ENCODE measurements at places on chromosomes 2 and 18.

DNA sequence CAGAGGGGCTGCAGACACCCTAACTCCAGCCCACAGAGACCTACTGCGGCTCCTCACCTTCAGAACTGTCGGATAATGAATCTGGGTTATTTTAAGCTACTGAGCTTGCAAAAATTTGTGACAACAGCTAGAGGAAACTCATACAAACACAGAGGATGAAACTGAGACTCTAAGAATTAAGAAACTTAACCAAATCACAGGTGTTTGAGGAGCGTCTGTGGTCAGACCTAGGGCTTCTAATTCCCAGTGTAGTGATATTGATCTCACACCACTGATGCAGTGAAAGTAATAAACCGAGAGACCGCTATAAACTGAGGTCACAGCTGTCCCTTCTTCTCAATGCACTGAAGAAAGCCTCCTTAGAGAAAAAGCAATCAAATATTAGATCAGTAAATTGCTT, 110.1 kb downstream of the RGPD3 start:
- no peak for DNase-seq

GRCh38 chr2:189164746-189165145, 14.8 kb downstream of the COL5A2 start:
- DNase-seq = no peak

DNA sequence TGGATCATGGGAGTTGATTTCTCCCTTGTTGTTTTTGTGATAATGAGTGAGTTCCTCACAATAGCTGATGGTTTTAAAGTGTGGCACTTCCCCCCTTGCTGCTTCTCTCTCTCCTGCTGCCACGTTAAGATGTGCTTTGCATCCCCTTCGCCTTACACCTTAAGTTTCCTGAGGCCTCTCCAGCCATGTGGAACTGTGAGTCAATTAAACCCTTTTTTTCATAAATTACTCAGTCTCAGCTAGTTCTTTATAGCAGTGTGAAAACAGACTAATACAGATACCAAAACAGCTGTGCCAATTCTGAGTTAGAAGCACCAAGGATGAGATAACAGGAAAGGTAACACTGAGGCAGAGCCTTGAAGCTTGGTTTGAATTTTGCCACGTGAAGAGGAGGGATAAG, 44.7 kb downstream of the ITSN2 start:
- no peak for DNase-seq

GRCh38 chr2:19900931-19901441, 797 bp downstream of the TTC32 start:
- no peak for DNase-seq

DNA sequence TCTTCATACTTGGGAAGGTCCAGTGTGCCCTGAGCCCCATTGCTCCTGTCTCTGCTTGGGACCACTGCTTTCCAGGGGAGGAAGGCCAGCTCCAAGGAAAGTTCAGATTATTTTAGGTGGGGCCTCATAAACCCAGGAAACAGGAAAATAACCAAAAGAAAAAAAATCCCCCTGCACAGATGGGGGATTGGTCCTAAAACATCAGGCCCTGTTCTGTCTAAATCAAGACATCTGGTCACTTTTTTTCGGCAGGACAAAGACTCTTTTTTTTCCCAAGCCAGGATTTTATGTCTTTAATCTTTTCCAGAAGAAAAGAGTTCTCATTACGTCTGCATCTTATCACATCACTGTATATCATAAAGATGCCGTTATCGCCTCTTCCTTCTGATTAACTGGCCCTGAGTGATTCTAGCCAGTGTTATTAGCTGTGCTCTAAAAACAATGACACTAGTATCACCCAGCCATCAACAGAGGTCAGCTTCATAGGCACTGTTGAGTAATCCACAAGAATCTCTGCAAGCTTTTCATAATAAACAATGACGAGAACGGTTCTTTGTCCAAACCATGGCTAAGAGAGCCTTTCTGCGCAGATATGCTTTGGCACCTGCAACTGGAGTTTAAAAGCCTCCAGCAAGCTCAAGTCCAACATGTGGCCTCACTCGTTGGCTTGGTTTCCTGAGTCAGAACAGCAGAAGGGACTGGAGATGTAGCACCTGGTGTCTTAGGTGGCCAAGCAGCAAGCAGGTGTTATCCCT, 138.2 kb downstream of the VAPA start:
- DNase-seq = no peak

GRCh38 chr2:237726401-237726830, 72.2 kb upstream of the RBM44 start:
- DNase-seq = no peak

DNA sequence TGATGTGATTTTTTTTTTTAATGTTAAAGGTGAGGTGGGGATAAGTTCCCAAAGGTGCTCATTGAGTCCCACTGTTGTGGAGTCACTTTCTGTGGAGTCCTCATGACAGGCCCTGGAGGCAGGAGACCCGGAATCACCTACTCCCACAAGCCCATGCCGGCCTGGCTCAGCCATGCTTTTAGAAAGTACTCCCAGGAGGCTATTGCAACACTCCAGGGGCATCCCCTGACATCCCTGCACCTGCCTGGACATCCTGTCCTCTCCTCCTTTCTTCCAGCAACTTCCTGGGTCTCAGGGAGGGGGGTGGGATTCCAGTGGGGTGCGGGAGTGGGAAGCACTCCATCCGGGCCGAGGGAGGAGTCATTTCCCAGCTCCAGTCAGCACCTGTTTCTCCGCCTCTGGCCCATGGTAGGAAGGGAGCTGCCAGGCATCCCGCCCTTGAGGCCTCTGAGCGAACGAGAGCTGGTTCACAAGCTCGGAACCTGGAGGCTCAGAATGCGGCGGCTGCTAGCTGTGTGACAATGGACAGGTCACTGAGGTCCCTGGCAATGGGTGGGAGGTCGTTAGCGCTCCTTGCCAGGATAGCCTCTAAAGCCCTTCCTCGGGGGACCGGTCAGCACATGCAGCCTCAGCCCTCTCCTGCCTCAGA, 163.9 kb upstream of the ID2 start:
- DNase-seq = no peak

DNA sequence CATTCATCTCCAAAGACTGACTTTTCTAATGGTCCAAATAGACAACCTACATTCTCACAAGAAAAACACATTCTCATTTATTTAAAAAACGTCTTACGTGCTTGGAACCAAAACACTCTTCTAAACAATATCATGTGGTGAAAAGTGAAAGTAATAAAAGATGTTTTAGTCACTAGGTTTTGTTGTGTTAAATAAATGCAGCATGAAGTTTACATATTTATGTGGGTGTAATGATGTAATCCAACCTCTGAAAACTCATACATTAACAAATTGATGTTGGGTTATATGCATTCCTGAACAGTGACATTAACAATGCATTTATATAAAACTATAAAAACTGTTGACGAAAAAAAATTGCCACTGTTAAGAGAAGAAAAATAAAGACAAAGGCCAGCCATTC, 55.1 kb upstream of the ACVR2A start:
- DNase-seq = no peak

GRCh38 chr2:211745295-211746097, 793.1 kb downstream of the ERBB4 start:
- peak; percentile 8 for DNase-seq

DNA sequence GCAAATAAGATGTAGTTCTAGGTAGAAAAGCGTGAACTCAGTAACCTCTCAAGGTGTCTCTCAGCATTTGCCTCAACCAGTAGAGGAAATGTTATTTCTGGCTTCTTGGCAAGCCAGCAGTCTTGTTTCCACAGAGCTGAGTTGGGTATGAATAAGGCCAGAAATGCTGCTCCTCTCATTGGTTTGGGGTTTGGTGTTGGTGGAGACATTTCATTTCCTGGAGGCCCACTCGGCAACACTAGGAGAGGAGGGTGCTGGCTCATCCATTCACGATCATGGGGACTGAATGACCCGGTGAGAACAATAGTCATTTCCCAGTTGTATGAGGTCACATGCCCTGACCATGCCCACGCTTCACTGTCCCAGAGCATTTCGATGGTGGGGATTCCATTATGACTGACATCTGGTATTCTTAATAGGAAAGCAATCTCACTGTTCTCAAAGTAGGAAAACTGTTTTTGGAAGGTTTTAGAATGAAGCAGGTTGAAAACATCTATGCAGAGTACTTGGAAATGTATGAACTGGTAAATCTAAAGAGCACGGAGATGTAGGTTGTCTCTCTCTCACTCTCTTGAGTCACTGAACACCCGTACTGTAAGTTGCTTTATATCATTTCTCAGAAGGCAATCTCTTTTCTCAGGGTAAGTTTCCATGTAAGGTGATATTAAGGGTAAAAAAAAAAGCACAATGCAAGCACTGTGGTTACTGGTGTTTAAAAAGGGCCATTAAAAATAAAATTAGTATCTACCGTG, 37.1 kb upstream of the CTLA4 start:
- DNase-seq = no peak

- no peak for DNase-seq
Measured at GRCh38 chr2:48467637-48468036, 62.3 kb upstream of the STON1 start.

DNA sequence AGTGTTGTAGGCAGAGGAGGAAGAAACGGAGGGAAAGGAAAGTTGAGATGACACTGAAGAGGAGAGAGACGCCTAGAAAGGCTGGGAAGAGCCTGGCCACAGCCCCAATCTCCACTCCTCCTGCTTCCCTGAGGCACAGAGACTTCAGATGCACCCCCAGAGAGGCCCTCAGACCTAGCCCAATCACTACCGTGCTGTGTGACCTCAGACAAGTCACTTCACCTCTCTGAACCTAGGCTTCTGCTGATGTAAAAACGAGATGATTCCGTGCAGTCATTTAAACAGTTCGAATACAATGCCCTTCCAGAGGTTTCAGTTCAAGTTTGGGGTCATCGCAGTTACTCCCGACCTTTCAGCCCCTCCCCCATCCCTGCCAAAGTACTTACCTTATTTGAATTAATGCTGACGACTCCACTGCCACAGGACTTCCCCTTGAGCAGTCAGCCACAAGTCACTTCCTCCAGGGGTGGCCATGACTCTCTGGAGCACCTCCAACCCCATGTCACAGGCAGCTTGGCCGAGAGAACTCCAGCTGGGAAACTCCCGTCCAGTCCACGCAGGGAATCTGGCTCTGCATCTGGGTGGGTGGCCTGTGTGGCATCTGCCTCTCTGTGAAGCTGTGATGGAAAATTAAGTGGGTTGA, 105.2 kb upstream of the ID2 start:
- no peak for DNase-seq

GRCh38 chr2:227739351-227739750, 6.3 kb upstream of the SCYGR8 start:
- DNase-seq = no peak

DNA sequence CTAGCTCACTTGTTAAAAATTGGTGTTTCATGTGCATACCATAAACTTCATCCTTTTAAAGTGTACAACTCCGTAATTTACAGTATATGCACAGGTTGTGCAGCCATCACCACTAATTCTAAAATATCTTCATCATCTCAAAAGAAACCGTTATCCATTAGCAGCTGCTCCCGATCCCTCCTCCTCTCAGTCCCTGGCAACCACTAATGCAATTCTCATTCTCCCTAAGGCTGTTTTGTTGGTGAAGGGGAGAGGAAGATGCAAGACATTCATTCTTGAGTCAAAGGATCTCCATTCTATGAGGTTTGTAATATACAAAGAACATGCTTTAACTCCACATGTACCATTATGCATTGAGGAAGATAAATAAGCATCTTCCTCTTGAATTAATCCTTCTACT, 48.6 kb downstream of the RNU4ATAC start:
- DNase-seq = no peak
